ENCODE measurements at places on chromosomes 6 and 20.

DNA sequence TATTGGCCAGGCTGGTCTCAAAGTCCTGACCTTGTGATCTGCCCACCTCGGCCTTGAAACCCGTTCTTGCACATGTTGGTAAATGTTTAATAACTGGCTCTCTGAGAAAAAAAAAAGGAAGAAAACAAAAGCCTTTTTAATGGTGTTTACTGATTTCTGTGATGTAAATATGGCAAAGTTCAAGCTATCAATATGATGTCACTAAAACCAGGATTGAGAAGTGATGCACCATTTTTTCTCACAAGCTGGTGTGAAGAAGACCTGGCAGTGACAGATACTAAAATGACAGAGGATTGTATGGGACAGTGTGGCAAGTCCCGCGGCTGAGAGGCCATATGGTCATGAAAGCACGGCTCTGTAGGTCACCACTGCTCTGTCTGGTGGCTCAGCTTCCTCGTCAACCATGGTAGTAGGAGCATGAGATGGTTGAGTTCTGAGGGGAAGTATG is 196.3 kb upstream of the SUPT3H start:
- DNase-seq, result no peak

DNA sequence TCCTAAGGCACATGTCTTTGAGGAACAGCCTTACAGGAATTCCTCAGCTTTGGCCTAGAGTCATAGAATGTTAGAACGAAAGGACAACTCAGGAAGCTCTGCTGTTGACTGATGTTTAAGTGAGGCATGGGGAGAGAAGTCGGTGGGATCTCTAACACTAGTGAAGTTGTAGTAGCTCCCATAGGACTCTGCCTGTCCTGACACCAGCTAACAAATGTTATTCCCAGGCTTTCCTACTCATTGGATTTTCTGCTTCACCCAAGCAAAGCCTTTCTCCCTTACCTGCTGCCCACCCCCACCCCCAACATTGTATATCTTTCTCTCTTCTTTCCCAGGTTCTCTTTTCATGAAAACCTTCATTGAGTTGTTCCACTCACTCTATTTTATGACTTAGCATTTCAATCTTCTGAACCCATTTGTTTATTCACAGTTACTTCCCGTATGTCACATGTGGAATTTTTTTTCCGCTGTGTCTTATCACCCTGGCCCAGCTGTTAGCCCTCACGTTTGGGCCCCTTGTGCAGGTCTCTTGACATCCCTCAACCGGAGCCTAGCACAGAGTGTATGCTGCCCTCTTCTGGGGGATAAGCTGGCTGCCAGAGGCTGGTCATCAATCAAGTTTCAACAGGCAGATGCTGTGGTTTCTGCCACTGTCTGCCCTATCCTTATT is 39.2 kb upstream of the RNF8 start:
- peak; percentile 51 for DNase-seq

DNA sequence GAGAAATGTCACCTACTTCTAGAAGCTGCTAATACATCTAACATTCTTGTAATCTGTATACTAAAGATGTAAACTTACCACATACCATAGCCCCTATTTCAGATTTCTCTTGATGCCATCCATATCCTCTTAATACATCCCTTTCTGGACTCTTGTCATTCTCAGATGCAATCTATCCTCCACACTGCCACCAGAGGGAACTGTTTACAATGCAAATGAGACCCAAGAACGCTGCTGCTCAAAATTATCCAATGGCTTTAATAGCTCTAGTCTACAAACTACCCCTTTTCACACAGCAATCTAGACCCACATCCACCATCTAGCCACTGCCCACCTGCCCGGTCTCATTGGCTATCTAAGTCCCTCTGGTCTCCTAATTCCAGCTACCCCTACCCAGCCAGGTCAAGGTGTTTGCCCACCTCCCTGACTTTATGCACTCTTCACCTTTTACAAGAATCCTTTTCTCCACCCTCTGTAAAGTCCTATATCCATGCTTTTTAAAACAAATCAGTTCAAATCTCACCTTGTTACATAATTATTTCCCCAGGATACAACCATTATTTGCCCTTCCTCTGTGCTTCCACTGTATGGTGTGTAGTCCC is 14.8 kb downstream of the FAXC start:
- DNase-seq, result peak; percentile 41

DNA sequence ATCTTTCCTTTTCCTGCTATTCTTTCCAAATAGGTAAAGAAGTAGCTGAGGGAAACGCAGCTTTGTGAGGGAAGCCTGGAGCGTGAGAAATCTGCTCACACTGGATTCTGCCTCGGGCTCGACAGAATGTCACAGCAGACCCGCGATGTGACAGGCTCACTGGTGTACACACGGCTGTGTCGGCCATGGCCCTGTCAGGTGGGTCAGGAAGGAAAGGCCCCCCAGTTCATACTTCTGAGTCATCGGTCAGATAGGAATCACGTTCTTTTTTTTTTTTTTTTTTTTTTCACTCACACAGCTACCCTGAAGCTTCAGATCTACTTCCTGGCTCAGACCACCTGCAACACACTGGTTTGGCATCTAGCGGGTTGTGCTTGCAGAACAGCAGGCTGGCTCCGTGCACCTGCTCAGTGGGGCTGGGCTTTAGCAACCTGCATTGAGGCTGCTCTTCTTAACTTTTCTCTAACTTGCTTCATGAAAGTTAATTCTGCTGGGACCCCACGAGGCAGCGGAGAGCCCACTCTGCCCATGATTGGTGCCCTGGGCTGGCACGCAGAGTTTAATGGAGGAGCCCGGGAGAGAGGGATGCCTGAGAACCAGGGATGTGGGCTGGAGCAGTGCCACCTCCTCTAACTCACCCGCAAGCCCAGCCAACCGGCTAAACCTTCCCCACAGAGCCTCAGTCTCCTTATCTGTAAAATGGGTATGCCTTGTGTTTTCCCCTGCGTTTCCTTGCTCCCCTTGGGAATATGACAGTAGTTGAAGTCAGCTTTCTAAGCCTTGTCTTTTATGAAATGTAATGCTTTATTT is 61.5 kb upstream of the FNDC1 start:
- DNase-seq, result no peak

- DNase-seq, result no peak
Observed at GRCh38 chr20:63697357-63697867, 960 bp downstream of the TNFRSF6B start.

DNA sequence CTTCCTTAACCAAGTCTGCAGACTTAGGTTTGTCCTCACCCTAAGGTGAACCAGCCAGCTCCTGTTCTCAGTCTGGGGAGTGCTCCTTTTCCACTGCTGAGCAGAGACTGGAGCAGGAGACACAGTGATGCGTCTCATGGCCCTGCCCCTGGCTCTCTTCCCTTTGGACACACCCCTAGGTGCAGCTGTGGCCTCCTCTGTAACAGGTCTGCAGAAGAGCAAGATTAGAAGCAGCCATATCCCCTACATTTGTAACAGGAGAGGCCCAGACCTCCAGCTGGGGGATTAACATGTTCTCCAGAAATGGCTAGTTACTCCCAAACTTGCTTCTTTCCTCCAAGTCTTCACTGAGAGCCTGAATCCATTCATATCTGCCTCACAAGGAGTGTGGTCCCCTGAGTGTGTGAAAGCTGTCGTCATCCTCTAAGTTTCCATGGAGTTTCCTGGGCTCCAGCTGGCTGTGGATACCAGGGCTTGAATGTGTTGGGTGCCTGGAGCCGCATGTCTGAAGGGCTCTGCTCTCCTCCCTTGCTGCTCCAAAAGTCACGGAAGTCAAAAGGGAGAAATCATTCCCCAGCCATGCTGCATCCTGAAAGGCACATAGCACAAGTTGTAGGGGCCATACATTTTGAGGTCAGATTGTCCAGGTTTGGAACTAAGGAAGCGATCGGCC is 57.7 kb downstream of the PPP1R14C start:
- DNase-seq, result no peak

DNA sequence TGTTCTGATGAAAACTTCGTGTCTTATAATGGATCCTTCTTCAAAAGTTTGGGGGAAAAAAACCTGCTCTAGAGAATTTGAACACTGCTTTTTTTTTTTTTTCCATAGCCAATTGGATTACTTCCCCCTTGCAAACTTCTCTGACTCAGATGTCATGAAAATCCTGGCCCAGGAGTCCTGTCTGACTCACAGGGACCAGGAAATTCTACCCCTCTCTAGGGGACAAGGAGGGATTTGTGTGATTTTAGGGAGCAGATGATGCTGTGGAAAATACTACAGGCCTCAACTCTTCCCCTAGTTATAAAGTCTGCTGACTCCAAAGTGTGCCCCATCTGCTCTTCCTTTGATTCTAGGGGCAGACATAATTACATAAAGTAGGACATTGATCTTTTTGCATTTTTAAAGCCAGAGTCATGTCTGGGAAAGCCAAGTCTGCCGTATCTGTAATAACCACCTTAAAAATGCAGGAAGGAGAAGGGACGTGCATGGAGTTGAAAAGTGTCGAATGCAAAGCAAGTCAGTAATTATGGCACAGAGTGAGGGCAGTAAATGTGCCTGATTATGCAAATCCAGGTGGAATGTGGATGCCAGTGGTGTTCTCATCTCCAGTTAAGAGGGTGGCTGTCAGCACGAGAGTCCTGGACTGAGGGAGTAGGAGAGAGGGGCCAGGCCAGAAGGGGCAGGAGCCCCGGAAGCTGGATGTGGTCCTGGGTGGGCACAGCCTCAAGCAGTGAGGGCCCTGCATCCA is 144.3 kb upstream of the SULF2 start:
- DNase-seq, result no peak

DNA sequence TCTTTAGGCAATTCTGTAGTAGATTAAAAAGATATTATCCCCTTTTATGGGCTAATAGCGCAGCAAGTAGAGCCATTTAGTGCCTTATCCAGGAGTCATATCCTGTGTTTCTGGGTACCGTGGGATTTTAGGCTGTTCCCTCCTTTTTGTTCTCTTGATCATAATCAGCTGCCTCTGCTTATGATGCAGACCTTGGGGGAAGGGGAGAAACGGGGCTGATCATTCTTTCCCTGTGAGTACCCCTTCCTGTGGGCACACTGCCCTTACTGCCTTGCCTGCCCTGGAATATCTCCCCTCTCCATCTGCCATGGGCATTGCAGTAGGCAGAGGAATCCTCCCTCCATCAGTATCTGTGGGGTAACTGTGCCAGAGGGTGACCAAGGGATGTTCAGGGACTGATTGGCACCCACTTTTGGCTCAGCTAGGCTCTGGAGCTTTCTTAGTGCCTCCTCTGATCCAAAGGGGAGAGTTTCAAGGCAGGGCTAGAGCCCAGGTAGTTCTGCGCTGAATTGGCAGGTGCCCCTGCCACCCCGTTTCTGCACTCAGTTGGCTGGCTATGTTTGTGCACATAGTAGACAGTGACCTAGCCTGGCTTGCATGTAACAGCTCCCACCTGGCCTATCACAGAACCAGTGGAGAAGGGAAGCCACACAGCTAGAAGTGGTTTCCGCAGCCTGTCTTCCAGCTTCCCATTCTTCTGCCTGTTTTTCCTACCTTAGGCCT is 103.3 kb downstream of the FIG4 start:
- DNase-seq, result no peak

- DNase-seq, result no peak
Observed at GRCh38 chr20:13461849-13462458, 176.8 kb downstream of the TASP1 start.

- no peak for DNase-seq
Observed at GRCh38 chr6:28618898-28619555, 93.3 kb downstream of the GPX5 start.

DNA sequence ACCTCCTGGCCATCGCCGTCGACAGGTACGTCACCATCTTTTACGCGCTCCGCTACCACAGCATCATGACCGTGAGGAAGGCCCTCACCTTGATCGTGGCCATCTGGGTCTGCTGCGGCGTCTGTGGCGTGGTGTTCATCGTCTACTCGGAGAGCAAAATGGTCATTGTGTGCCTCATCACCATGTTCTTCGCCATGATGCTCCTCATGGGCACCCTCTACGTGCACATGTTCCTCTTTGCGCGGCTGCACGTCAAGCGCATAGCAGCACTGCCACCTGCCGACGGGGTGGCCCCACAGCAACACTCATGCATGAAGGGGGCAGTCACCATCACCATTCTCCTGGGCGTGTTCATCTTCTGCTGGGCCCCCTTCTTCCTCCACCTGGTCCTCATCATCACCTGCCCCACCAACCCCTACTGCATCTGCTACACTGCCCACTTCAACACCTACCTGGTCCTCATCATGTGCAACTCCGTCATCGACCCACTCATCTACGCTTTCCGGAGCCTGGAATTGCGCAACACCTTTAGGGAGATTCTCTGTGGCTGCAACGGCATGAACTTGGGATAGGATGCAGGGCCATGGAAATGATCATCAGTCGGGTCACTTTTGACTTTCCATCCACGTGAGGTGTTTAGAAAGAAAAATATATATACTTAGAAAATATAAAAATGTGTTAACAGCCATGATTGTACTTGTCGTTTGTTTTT is 868 bp downstream of the MC3R start:
- no peak for DNase-seq

DNA sequence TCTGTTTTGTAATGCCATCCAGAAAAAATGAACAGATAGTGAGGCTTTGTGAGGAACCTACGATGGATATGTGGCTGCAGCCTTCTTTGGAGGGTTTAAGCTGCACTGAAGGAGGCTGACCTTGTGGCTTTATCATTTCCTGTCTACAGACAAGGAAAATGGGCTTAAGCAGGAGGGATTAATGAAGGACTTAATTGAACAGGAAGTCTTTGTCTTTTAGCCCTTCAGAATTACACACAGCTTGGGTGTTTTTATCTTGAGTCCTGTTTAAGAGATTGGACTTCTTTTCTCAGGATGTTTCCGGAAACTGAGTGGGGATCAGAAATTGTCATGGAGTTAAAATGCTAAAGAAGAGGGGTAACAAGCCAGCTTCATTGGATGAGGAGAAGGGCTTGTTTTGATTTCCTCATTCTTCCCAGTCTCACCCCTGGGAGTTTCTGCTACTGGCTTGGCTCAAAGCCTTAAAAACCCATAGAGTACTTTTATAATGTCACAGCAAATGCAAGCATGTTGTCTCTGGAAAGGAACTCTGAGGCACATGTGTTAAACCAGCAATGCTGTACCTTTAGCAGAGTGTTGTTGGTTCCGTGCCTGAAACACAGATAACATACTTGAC is 193.6 kb downstream of the JARID2 start:
- DNase-seq, result no peak

GRCh38 chr20:2707353-2708072 is 14.9 kb downstream of the EBF4 start:
- no peak for DNase-seq

- DNase-seq, result no peak
Observed at GRCh38 chr6:136079701-136080565, 170.2 kb downstream of the MTFR2 start.

DNA sequence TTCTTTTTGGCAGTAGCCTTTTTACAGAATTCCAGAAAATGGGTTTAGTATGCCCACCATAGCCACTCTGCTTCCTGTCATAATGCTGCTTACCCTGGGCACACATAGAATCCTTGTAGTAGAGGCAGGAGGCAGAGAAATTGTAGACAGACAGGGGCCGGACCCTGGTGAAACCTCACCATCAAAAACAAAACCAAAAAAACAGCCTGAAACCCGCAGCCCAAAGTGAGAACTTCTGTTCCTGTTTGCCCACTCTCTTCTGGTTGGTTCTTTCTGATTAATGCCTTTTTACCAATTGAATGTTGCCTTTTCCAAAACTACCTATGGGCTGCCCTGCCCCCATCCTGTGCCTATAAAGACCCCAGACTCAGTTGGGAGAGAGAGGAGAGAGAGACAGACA is 188.2 kb downstream of the CDKAL1 start:
- no peak for DNase-seq

Measured in NCI-H2029 treated with DMSO at 0.1 percent for 48 hours (cell line).